ENCODE measurements at places on chromosomes 13 and 19. TPM values are rescaled to one million over a fixed set of nuclear protein-coding genes. Genes with fewer than 3 reads are reported as not detected.

- no peak for DNase-seq
Observed at GRCh38 chr13:73096173-73096572, 37.4 kb downstream of the KLF5 start.

DNA sequence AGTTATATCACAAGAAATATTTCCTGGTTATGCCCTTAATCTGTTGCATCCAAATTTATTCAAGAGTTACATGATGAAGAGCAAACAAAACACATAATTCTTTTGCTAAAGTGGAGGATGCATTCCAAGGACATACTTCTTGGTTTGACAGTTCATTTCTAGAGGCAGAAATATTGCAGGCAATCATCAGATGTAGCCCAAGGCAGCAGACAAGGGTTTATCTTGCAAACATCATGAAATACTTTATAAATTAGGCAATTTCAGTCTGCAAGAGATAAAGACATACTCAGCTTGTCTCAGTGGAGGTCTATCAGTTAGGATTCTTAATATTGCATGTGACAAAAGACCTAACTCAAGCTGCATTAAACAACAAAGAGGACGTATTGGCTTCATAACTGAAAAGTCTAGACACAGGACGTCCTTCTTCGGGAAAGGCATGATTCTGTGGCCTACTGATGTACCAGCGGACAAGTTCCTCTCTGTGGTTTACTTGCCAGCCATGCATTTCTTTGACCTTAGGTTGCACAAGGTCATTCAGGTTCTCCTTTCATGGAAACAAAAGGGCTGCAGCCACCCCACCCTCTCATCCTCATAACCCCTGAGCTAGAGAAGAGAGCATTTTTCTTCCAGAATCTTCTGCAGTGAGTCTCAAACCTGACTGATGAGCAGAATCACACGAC lies 204.1 kb downstream of the KATNAL1 start:
- no peak for DNase-seq

GRCh38 chr19:52214241-52214640 lies 24.4 kb downstream of the PPP2R1A start:
- no peak for DNase-seq

DNA sequence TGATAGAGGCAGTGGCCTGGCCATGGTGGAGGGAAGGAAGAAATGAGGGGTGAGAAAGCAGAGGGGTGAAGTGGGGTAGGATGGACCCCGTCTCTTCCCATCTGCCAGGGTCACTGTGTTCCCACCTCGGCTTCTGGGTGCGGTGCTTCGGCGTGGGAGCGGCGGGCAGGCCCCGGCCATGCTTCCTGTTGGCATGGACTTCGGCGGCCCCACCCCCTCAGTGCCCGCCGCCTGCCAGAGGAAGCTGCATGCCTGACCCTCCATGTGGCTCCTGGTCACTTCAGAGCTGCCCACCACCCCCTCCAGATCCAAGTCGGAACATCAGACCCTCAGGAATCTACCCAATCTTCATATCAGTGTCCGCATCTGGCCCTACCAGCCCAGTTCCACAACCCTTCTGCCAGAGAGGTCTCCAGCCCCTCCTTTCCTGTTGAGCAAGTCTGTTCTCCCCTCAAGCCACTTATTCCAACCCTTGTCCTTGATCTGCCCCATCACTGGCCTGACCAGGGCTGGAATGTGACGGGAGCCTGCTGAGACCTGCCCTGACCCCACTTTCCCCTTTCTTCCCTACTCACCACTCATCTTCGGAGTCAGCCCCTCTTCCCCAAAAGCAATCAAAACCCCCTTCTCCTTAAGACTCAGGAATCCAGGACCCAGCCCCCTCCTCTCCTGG lies 1.5 kb downstream of the KCNN4 start:
- DNase-seq: no peak

- DNase-seq: no peak
Observed at GRCh38 chr13:101707659-101708058, 255.2 kb downstream of the ITGBL1 start.

DNA sequence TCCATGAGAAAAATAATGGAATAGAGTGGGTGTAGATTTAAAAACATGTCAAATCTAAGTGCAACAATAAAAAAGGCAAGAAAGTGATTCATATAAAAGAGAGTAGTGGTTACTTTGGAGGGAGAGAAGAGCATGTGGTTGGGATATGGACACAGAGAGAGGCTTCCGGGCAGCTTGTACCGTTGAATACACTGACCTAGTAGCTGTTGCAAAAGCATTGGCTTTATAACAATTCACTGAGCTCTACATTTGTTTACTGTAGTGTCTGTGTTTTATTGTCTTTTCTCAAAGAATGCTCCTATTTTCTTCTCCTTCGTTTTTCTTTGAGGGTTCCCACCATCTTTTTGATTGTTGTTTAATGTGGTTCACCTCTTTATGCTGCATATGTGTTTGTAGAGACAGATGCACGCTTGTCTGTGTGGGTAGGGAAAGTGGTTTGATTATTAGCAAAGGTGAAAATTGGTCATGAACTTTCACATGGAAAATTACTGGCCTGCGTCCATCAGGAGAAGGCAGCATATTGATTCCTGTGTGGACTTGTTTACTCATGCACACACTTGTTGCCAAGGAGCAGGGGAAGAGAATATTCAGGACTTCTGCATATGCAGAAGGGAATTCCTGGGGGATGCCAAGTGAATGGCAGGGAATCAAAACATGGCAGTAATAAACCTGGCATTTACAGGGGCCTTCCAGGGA lies 29.9 kb upstream of the IRS2 start:
- DNase-seq: no peak

The GAS6 gene
- total RNA-seq: 0.16 TPM
